ENCODE measurements at places on chromosomes 3 and 15.
A peak's percentile ranks its signal among the peaks of the same experiment; 100 is the strongest.

GRCh38 chr15:68768321-68768720 lies 52.4 kb downstream of the ANP32A start:
- H3K4me1 ChIP-seq, result peaks cover 29% of the 10 kb centered on the region
- peak; percentile 78 for DNase-seq
- H3K27ac ChIP-seq, result no peak overlapping the region
- no peaks in the 10 kb centered on the region for H3K36me3 ChIP-seq
- no peak overlapping the region for H3K4me3 ChIP-seq
- no peaks in the 10 kb centered on the region for H3K27me3 ChIP-seq

GRCh38 chr3:131541288-131541687 lies 38.5 kb upstream of the MRPL3 start:
- no peaks in the 10 kb centered on the region for H3K36me3 ChIP-seq
- peaks cover 5% of the 10 kb centered on the region for H3K4me1 ChIP-seq
- no peak overlapping the region for H3K27ac ChIP-seq
- H3K27me3 ChIP-seq, result peaks cover 2% of the 10 kb centered on the region
- no peak overlapping the region for H3K4me3 ChIP-seq

DNA sequence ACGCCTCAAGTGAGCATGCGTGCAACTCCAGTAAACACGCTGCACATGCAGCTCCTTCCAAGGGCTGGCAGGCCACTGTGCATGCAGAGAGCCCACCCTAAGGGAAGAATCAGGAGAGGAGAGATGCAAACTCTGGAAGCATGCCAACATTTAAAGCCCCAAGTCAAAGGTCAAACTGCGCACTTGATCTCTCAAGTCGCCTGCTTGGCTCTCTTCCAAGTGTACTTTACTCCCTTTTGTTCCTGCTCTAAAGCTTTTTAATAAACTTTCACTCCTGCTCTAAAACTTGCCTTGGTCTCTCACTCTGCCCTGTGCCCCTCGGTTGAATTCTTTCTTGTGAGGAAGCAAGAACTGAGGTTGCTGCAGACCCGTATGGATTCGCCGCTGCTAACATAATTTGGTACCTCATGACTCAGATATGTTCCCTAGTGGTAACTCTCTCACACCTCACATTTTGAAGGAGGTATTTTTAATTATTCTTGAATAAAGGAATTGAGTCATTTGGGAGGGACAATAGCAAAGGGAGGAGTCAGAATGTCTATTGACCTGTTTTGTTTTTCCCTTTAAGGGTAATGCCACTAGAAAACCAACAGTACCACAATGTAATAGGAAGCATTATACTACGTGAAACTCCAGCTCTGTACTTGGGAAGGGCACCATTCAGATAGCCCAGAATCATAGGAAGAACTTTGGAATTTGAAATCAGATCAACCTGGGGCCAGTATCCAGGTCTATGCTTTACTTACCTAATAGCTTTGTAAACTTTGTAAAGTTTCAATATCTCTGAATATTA lies 19.6 kb upstream of the DGKG start:
- no peak overlapping the region for H3K4me3 ChIP-seq
- no peaks in the 10 kb centered on the region for H3K36me3 ChIP-seq
- no peaks in the 10 kb centered on the region for H3K4me1 ChIP-seq
- H3K27me3 ChIP-seq, result no peaks in the 10 kb centered on the region
- no peak overlapping the region for H3K27ac ChIP-seq

DNA sequence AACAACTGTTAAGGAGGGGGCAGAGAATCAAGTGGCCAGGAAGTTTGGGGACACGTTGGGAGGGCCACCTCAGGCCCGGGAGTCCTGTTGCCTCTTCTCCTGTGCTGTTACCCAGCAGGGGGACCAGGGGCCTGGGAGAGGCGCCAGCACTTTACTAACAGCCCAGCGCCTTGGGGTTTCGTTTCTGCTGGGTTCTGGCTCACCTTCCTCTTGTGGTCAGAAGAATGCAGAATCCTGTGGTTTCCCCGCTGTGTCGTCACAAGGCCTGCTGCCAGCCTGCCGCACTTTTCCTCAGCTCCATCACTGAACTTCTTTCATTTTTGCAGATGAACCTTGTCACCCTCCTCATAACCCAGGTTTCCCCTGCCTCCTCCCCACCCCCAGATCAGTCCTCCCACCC lies 67.7 kb downstream of the SLC30A4 start:
- H3K36me3 ChIP-seq, result no peaks in the 10 kb centered on the region
- no peak overlapping the region for H3K27ac ChIP-seq
- peaks cover 2% of the 10 kb centered on the region for H3K27me3 ChIP-seq
- peaks cover 12% of the 10 kb centered on the region for H3K4me1 ChIP-seq

DNA sequence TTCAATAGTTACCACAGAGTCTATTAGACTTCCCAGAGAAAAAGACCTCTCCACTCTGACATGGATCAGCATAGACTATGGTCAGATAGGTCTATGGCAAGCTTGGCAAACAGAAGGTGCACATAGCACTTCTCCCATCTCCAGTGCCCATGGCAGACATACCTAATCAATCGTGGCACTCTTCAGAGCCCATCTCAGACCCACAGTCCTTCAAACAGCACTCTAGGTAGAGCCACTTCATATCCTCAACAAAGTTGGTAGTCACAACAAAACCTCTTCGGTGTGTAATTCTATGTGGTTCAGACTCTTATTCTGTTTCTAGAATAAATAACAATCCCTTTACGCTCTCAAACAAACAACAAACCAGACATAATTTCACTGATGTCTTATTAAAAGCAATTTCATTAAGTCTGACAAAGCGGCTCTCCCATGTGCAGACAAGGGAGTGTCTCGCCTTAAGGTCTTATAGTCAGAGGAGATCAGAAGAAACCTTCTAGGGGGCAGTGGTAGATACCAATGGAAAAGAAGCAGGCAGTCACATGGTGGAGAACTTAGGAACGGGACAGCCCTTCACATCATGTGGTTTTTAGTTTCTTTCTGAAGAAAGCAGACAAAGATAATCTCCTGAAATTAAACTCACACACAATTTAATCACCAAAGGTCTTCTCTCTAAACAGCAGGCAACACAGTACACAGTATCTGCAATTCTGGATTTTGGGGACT lies 483.4 kb downstream of the FOXP1 start:
- no peak for DNase-seq
- no peaks in the 10 kb centered on the region for H3K27me3 ChIP-seq
- H3K4me3 ChIP-seq, result no peak overlapping the region
- peak overlapping the region; percentile 92 for H3K27ac ChIP-seq
- no peaks in the 10 kb centered on the region for H3K36me3 ChIP-seq
- peaks cover 49% of the 10 kb centered on the region for H3K4me1 ChIP-seq

GRCh38 chr3:58530354-58530865 lies 6.6 kb downstream of the ACOX2 start:
- H3K4me3 ChIP-seq, result no peak overlapping the region
- H3K4me1 ChIP-seq, result peaks cover 18% of the 10 kb centered on the region
- H3K27ac ChIP-seq, result no peak overlapping the region
- DNase-seq, result no peak
- no peaks in the 10 kb centered on the region for H3K36me3 ChIP-seq
- H3K27me3 ChIP-seq, result no peaks in the 10 kb centered on the region

DNA sequence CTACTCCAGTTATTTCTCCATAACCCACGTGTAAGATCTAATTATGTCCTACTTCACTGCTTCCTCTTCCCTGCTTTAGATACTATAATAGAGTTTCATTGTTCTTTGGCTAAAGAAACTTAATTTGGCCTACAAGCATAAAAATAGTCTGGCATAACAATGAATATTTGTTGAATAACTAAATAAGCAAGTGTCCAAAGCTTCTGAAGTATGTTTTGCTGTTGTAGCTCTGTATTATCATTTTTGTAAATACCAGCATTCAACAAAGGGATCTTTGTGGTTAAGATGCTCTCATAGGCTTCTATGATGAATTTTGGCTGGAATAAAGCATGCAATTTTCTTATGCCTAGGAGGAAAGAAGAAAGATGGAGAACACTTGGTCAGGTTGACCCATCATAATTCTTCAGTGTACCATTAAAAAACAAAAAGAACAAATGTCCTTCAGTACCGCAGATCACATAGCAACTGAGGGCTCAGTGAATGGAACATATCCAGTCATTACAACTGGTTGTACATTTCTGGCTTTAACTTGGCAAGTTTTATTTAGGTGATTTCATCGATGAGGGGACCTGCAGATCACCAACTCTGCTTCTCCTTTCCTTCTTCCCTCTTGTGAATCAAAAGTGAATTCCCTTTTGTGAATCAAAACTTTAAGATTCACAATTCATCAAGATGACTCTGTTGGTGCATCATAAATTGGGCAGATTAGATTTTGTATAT lies 465.9 kb upstream of the TGFBR2 start:
- H3K36me3 ChIP-seq, result no peaks in the 10 kb centered on the region
- no peak overlapping the region for H3K4me3 ChIP-seq
- no peak for DNase-seq
- H3K27ac ChIP-seq, result no peak overlapping the region

DNA sequence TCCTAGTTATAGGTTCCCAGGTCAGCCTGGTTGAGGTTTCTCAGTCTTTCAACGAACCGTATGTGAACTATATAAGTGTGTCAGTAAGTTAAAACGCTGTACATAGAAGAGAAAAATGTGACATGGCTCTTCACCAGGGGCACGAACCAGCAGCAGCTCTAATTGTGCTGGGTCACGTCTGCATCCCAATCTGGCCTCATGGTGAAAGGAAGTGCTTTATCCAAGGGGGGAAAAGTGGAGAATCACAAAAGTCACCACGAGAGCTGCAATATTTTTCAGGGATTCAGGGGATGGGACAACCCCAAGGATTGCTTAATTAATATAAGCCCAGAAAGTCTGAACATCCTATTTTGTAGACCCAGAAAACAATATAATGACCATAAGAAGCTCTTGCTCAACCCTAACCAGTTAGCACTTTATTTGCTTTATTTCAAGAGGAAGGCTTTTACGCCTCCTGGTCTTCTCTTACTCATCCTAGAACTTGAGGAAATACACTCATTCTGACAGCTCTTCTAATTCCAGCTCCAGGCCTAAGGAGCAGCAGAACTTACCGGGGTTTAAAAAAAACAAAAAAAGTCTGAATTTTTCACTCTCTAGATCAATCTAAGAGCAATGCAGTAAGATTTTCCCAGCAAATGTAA lies 16.5 kb downstream of the ANXA2 start:
- H3K27ac ChIP-seq, result peak overlapping the region; percentile 46
- DNase-seq, result no peak
- H3K36me3 ChIP-seq, result peaks cover 54% of the 10 kb centered on the region
- peaks cover 83% of the 10 kb centered on the region for H3K4me1 ChIP-seq

DNA sequence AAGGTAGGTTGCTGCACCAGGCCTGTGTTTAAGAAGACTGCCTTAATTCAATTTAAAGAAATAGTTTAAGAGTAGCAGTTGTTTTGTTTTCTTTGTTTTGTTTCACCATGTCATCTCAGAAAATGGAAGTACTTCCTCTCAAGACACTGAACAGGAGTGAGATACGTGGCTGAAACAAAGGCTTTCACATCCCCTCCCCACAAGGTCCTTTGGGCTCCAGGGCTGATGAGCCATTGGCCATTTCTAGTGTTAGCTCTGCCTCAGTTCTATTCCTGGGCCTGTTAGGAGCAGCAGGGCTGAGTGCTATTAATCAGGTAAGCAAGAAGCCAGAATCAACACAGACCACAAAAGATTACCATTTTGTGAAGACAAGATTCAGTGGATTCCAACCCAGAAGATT lies 132.8 kb downstream of the KCNAB1 start:
- H3K4me3 ChIP-seq, result no peak overlapping the region
- no peaks in the 10 kb centered on the region for H3K27me3 ChIP-seq
- H3K4me1 ChIP-seq, result peaks cover 5% of the 10 kb centered on the region
- no peak for DNase-seq
- H3K27ac ChIP-seq, result no peak overlapping the region

- no peaks in the 10 kb centered on the region for H3K27me3 ChIP-seq
- peaks cover 31% of the 10 kb centered on the region for H3K4me1 ChIP-seq
- no peak for DNase-seq
- H3K36me3 ChIP-seq, result peaks cover 4% of the 10 kb centered on the region
- no peak overlapping the region for H3K4me3 ChIP-seq
These were observed 98.1 kb downstream of the XXYLT1 start for GRCh38 chr3:195172896-195173295.

DNA sequence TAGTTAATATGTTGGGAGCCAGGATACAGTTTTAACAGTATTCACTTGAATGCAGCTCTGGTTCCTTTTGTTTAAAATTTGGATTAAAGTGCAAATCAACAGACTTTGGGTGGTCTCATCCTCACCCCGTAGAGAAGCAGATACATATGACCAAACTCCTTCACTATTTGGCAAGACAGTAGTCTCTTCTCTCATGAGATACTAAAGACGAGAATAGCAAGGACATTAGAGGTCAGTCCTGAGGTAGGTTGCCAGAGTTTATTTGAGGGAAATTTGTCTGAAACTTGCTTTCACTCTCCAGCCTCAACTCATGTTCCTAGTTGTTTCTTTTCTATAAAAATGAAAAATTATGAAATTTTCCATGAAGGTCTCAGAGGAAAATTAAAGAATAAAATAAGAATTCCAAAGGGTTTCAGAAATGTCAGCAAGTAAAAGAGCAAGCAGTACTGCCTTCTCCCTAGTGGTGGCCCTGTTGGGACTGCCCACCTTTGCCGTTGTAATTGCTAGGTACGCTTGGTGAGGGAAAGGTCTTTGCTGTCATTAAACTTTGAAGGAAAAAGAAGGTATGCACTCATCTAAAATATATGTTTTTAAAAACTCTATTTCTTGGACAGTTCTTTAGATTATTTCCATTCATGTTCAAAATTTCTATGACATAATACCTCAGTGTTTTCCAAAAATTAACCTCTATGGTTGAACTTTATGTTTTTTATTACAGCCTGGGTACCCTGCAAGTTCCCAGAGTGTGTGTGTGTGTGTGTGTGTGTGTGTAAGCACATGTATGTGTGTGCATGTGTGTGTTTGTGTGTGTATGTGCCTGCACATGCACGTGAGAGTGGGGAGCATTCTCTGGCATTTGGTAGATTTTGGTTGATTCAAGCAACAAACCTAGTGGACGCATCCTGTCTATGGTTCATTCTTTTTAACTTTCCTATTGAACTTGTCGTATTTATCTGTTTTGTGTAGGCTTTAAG lies 111.4 kb downstream of the CMSS1 start:
- H3K4me1 ChIP-seq, result peaks cover 17% of the 10 kb centered on the region
- no peak overlapping the region for H3K4me3 ChIP-seq
- no peaks in the 10 kb centered on the region for H3K27me3 ChIP-seq
- H3K36me3 ChIP-seq, result no peaks in the 10 kb centered on the region

- DNase-seq, result no peak
- no peak overlapping the region for H3K27ac ChIP-seq
- H3K36me3 ChIP-seq, result no peaks in the 10 kb centered on the region
- no peak overlapping the region for H3K4me3 ChIP-seq
- no peaks in the 10 kb centered on the region for H3K27me3 ChIP-seq
- no peaks in the 10 kb centered on the region for H3K4me1 ChIP-seq
These were observed 816.6 kb downstream of the EPHA3 start for GRCh38 chr3:89923921-89924610.

GRCh38 chr3:100144255-100144866 lies 30.1 kb upstream of the FILIP1L start:
- H3K4me1 ChIP-seq, result no peaks in the 10 kb centered on the region
- no peaks in the 10 kb centered on the region for H3K36me3 ChIP-seq
- no peak for DNase-seq
- no peaks in the 10 kb centered on the region for H3K27me3 ChIP-seq
- no peak overlapping the region for H3K27ac ChIP-seq
- no peak overlapping the region for H3K4me3 ChIP-seq

DNA sequence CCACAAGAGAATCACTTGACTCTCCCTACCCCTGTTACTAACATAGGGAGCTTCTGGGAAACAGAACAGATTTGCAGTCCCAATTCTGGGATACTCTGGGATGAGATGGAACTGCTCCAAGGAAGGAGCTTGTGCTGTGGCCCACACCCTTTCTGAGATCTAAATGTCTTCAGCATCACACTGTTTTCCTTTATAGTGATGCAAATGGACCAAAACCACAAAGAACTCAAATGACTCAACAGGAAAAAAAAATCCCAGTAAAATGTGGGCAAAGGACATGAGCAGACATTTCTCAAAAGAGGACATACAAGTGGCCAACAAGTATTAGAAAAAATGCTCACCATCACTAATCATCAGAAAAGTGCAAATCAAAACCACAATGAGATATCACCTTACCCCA lies 155.6 kb downstream of the NECTIN3 start:
- no peak overlapping the region for H3K4me3 ChIP-seq
- H3K27me3 ChIP-seq, result no peaks in the 10 kb centered on the region
- H3K27ac ChIP-seq, result no peak overlapping the region
- H3K36me3 ChIP-seq, result no peaks in the 10 kb centered on the region
